Anterior cingulate cortex (tissue), 58 donors: ENCODE measurements at places on chromosomes 13 and 19.
A peak's percentile ranks its signal among the peaks of the same experiment; 100 is the strongest.

- DNase-seq, result no peak
These were observed 72.6 kb downstream of the CDK8 start for GRCh38 chr13:26326562-26326961.

DNA sequence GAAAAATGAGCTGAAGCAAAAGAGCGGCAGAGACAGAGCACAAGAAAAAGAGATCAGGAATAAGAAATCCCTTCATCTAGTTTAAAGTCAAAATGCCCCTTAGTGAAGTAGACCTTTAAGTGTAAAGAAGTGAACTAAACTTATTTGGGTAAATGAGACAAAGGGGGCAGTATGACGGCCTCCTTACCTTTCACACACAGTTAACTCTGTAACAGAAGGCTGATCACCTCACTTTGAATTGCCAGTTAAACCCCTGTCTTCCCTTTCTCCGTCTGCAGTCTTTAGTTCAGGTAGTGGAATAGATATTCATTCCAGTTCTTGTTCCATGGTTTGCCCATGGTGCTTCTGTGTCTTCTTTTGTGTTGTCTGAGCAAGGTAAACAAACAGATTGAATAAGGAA lies 1029.8 kb downstream of the DIAPH3 start:
- no peak for DNase-seq

DNA sequence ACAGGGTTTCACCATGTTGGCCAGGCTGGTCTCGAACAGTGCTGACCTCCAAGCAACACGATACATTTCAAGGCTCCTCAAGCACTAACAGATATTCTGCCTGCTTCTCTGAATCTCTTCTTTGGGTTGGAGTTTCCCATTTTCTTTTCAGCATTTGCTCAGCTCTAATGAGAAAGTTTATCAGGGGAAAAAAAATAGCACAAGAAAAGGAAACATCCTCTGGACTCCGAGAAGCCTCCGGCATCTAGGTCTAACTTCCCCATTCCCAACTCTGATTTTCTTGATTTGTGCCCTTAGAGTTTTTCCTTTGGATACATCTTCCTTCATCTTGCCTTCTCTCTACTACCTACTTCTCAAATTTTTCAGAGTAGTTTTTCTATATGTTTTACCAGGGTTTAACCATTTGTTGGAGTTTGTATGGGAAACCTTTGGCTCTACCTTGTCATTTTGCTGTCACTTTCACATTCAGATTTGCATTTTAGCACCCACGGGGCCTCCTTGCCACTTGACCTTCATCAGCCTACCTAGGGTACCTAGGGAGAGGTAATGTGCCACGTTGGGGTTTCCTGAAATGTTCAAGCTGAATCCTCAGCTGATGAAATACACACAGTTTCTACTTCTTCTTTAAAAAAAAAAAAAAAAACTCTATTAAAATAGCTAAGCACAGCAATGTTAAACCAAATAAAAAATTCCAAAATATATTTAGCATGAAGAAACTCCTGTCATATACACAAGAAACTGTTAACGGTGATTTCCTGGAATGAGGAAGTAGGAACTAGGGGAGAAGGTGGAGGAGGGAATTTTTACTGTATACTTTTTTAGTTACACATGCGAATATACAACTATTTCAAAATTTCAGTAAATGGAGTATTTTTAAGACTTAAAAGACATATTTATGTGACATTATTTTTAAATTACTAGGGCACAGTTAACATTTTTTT lies 5.1 kb upstream of the USP12 start:
- no peak for DNase-seq

GRCh38 chr13:32136716-32137115 lies 105.1 kb downstream of the FRY start:
- DNase-seq, result no peak

- DNase-seq, result peak; percentile 11
These were observed at the start of gene YJEFN3 for GRCh38 chr19:19528721-19529490. YJEFN3 (plus strand) TSS chr19:19528911; CDS start chr19:19528933, 22 bp downstream.

GRCh38 chr19:17197666-17198065 lies 17.5 kb upstream of the USE1 start:
- DNase-seq, result no peak

- DNase-seq, result no peak
These were observed at the start of gene IQCN for GRCh38 chr19:18274219-18274780. IQCN (minus strand) TSS chr19:18274452; CDS start chr19:18269478, 4,974 bp downstream.

DNA sequence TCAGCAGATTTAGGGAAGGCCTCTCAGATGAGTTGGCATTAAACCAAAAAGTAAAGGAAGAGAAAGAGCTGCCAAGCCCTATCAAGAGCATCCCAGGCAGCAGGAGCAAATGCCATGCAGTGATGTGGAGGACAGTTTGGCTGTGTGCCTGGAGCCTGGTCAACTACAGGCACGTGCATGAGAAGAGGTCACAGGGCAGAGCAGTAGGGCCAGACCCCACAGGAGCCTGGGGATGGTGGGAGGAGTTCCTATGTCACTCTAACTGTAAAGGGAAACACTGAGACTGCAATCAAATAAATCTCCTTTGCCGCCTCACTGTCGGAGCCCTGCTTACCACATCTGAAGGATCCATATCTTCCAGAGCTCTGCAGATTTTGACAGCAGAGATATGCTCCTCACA lies 240.5 kb downstream of the ENOX1 start:
- DNase-seq, result no peak

DNA sequence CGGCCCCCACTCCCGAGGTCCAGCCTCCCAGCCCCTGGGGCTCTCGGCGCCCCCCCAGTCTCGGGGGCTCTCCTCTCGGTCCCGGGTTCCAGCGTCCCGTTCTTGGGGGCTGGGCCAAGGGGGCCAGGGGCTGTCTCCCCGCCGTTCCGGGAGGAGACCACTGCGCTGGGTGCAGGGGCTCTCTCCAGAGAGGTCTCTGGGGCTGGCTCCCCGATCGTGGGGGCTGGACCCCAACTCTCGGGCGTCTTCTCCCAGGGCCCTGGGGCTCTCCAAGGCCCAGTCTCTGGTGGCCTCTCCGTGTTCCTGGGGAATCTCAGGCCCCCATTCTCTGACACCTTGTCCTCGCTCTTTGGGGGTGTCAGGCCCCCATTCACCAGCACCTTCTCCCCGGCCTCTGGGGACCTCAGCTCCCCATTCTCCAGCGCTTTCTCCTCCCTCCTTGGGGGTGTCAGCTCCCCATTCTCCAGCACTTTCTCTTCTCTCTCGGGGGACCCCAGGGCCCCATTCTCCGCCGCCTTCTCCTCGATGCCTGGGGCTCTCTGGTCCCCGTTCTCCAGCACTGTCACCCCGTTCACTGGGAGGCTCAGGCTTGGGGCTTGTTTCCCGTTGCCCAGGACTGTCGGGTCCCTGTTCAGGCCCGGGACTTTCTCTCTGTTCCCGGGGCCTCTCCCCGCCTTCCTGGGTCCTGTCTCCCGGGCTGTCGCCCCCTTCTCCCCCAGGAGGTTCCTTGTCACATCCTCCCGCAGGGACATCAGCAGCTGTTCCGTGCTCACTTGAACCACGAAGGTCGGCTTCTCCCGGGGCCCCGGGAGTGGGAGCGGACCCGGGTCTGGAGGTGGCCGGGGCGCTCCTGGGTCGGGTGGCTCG lies 13.7 kb downstream of the LMTK3 start:
- no peak for DNase-seq

DNA sequence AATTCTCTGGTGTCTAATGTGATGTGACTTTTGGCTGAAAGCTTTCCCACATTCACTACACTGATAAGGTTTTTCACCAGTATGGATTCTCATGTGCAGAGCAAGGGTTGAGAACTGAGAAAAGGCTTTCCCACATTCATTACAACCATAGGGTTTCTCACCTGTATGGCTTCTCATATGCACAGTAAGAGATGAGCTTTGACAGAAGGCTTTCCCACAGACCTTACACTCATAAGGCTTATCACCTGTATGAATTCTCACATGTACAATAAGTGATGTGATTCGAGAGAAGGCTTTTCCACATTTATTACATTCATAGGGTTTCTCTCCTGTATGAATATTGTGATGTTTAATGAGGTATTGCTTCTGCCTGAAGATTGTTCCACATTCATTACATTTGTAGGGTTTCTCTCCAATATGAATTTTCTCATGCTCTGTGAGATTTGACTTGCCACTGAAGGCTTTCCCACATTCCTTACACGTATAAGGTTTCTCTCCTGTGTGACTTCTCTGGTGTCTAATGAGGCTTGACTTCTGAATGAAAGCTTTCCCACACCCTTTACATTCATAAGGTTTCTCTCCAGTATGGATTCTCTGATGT lies 14.0 kb downstream of the ZNF260 start:
- no peak for DNase-seq

- peak; percentile 68 for DNase-seq
These were observed 6.0 kb downstream of the AP1M2 start for GRCh38 chr19:10580979-10581631.
